ENCODE measurements at places on chromosomes 2 and 18.
A peak's percentile ranks its signal among the peaks of the same experiment; 100 is the strongest.

GRCh38 chr18:25646971-25647370, 295.0 kb upstream of the ZNF521 start:
- DNase-seq, result no peak

DNA sequence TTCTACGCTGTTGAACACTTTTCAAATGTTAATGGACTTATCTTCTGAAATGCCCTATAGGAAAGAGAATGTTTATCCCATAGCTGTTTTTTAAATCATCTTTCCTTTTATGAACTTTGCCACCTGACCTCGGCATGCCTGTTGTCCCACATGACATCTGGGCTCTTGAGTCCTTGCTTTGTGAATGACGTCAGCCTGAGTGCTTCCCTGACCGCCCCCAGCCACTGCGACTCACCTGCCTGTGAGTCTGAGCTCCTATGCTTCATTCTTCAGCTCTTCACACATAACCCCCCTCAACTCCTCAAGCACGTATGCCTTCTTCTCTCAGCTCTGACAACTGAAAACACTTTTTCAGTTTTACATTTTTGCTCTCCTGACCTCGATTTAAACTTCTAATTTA, 166.8 kb downstream of the DCDC2C start:
- no peak for DNase-seq

GRCh38 chr2:73101626-73102256, 11.0 kb downstream of the RAB11FIP5 start:
- DNase-seq, result peak; percentile 28

- peak; percentile 63 for DNase-seq
Observed at GRCh38 chr2:19351899-19352697, 6.3 kb downstream of the OSR1 start.

DNA sequence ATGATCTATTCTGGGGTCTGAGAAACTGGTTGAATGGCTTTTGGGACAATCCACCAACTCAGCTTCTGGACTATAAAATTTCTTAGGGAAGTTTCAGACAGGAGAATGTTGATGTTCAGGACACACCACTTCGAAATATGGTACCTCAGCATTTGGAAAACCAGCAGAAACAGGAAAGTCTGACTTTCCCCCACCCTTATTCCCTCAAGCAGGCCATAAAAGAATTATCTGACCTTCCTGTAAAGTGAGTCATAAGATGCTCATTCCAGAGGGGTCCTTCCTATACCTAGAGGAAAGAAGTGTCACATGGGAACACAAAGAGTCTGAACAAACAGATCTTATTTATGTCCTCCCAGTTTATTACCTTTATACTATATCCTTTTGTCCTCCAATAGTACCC, 415.0 kb downstream of the CPS1 start:
- no peak for DNase-seq

GRCh38 chr2:62151306-62151638, 44.6 kb upstream of the B3GNT2 start:
- no peak for DNase-seq

GRCh38 chr2:178317811-178318210, 123.5 kb downstream of the OSBPL6 start:
- no peak for DNase-seq

DNA sequence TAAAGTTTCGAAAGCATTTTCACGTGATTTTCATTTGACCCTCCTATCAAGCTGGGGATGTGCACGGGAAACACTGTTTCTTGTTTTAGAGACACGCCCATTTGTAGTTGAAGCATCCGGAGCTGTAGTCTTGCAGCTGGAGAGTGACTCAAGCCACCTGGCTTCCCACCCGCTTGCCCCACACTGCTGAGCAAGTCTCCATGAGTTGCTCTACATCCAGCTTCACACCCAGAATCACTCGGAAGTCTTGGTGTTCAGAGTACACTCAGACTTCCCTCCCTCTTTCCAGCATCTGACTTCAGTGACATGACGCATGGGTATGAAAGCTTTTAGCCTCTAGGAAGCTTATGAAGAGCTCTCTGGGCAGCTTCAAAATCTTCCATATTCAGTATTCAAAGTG, 262.4 kb downstream of the NBAS start:
- no peak for DNase-seq

DNA sequence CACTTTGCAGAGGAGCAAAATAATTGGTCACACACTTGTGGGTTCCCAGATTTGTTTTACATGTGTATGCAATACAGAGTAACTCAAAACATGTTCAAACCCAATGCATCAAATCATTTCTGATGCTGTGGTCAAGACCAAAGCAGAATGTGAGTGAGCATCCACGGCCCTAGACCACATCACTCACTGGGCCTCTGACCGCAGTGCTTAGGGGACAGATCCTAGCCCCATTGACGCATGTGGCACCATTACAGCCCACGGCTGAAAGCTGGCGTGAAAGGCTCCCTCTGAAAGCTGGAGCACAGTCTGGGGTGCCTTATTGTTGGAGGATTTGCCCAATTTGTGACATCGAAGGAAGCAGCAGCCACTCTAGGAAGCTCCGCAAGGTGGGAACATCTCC, 498.8 kb upstream of the TCF4 start:
- DNase-seq, result no peak

DNA sequence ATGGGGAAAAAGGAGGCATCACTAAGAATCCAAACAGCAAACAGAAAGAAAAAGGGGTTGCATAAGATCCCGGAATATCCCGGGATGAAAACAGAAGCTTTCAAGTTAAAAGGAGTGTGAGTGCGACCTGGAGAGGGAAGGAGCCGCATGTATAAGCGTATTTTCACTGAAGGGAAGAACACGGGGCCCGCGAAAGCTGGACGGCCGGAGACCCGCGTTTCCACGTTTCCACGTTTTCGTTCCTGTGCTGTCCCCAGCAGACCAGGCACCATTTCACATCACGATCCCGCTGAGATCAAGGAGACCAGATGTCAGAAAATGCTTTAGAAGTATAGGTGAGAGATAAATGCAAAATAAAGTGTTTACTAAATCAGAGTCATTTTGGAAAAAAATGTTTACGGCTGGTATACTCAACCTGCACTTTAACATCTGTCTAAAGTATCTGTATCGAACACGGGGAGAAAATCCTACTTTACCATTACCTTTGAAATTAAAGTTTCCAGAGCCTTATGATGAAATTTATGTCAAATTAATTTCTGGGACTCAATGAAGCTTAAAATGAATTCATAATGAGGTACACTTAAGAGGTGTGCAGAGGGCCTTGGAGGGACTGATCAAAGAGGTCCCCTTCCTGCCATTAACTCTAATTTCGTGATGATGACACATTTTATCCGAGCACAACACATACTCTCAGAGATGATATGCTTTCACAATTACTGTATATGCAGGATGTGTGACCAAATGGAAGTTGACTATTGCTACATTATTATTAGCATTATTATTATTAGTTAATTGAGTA, 71.0 kb upstream of the SALL3 start:
- DNase-seq, result no peak

DNA sequence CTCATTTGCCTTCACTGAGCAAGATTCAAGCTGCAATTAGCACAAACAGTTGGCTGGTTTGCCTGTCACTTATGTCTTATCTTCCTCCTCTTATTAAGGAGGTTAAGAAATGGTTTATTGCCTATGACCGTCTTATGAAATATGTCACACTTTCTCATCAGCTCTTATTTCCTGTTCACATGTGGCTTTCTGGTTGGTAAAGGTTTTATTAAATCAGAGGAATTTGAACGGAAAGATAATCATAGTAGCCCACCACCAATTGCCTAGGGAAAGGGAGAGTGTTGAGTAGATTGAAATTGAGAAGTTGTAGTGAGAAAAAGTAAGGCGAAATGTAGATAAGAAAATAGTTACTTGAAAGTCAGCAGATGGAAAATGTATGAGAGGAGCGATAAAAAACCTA, 4.2 kb upstream of the IL1R1 start:
- DNase-seq, result no peak

- DNase-seq, result no peak
Observed at GRCh38 chr2:168338292-168338691, 90.9 kb upstream of the STK39 start.

DNA sequence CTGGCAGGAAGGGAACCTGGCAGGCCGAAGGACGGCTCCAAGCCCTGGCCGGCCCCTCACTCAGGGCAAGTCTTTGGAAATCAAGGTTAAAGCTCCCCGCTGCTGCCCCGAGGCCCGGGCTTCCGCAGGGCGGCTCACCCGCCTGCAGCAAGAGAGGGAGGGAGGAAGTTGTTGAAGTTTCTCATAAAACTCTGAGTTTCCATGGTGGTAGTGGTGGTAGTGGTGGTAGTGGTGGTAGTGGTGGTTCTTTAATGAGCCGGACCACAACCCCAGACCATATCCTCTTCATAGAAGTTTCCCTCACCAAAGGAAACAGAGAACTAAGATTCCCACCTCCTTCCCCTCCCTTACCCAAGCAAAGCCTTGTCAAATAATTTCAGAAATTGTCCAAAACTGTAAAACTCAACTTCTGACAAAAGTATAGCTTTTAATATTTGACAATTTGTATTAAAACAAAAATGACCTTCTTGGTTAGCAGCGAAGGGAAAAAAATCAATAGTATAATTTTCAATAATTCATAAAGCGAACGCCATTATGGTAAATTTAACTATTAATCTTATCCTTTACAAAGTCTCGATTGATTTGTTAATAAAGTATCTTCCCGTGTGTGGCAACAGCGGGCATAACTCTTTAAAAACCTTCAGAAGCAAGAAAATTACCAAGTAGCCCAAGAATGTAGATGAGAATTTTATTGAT, 1.5 kb upstream of the HOXD10 start:
- DNase-seq, result no peak

DNA sequence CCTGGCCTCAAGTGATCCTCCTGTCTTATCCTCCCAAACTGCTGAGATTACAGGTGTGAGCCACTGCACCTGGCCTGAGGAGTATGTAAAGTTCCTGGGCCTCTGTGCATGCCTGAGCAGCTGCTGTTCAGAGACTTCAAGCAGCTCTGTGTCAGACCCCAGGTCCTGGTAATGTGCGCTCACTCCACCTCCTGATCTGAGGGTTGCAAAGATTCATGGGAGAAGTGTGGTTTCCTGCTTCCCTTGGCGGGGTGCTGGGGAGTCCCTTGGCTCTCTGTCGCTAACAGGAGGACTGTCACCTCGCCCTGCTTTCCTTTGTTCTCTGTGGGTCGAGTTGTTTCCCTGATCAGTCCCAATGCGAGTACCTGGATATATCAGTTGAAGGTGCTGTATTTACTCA, 8.6 kb upstream of the IL36A start:
- peak; percentile 84 for DNase-seq

DNA sequence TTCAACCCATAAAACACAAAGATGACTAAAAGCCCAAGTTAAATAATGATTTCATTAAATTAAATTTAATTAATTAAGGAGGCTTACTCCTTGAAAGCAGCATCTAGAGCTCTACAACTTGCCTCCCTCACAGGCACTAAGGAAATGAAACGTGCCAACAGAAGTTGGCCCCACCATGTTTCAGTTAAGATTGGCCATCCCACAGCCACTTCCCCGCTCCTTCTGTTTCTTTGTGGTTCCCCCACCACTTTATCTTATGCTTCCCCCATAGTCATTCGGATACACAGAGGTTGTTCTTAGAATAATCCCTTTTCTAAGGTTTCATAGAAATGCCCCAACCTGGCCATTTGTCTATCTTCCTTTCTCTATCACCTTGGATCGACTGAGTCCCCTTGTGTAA, 101.6 kb upstream of the RIOK3 start:
- DNase-seq, result no peak

GRCh38 chr2:240310201-240310600, 125.3 kb upstream of the GPC1 start:
- peak; percentile 19 for DNase-seq

- no peak for DNase-seq
Observed at GRCh38 chr2:224040753-224041152, 1.7 kb upstream of the SERPINE2 start.

DNA sequence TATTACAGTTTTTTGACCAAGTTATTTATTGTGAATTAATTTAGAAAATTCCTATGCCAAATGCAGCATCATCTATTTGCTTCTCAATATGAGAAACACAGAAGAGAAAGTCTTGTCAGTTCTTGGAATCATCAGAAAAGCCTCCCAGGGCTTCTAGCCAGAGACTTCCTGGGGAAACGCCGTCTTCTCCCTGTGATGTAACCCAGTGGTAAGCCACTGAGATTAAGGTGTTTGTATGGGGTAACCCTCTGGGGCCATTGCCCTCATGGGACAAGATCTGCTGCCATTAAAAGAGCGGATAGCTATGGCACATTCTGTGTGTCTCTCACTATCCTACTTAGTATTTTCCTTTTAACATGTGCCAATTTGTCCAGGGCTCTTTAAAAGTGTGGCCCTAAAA, 28.0 kb downstream of the ANKRD29 start:
- DNase-seq, result no peak

DNA sequence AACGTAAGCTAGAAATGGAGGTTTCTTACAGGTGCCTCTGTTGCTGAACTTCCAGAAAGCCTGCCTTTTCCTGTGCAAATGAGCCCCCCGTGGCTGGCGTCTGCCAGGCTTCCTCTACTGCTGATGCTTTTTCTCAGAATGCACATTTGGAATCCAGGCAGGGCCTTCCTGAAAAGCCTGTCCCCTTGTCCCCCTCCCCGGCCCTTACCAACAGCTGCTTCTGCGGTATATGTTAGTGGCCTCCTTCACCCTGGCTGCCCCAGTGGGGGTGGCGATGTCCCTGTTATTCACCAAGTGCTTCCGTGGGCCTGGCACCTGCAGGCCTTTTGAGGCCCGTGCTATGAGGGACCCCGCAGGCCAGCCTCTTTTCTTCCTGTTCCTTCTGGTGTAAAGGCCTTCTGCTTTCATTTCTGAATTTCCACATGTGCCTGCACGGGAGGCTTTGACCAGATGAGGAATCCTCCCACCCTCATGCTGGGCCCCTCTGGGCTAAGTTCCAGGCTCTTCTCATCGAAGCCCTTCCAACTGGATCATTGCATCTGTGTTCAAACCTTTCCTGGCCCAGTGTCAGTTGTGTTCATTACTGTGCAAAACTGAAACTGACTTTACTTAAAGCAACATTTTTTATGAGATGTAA, 10.4 kb downstream of the CNDP2 start:
- DNase-seq, result no peak

GRCh38 chr18:58992301-58993231, 127.9 kb downstream of the ZNF532 start:
- no peak for DNase-seq

- no peak for DNase-seq
Observed at GRCh38 chr2:75807992-75808391, 97.3 kb upstream of the GCFC2 start.

DNA sequence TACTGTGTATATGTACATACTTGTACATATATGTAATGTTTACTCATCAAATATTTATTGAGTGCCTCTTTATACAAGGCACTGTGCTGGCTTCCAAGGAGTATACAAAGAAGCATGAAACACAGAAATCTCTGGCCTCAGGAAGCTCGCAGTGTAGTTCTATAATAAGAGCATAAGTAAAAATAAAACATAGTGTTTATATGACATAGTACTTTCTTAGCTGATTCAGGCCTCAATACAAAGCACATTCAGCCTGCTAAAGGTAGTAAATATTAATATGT, 13.9 kb downstream of the STAMBP start:
- no peak for DNase-seq

DNA sequence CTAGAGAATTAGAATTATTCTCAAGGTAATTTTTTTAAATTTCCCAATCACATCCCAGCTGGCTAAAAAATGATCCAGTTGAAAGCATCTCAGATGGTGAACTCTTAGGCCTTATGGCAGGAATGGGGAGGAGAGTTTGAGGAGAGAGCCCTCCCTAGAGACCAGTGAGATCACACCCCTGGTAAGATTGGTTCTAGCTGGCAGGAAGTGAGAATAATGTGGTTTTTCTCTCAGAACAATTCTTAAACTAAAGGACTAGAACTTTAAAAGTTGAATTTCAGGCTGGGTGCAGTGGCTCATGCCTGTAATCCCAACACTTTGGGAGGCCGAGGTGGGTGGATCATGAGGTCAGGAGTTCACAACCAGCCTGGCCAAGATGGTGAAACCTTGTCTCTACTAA, 120.2 kb downstream of the MYO3B start:
- DNase-seq, result no peak

- DNase-seq, result no peak
Observed at GRCh38 chr2:126863336-126864015, 35.2 kb upstream of the TEX51 start.

All from activated effector memory CD4-positive, alpha-beta T cell treated with anti-CD3 and anti-CD28 coated beads, Interleukin-2, amount 50 U/mL, for 16 hours (primary cell).